Parietal lobe (tissue), 2 donors: ENCODE measurements at places on chromosomes 1 and 21. TPM values are rescaled to one million over a fixed set of nuclear protein-coding genes. Genes with fewer than 3 reads are reported as not detected.

The LHX8 gene
- 0.31 TPM for total RNA-seq

The MIXL1 gene
- total RNA-seq: not detected

The CHAF1B gene
- total RNA-seq: 1.9 TPM

The MRPL55 gene
- total RNA-seq: 36.0 TPM

The TRIM63 gene
- not detected for total RNA-seq

The AHCTF1 gene
- 54.1 TPM for total RNA-seq

The UBXN10 gene
- total RNA-seq: 2.5 TPM

The ASTN1 gene
- total RNA-seq: 130 TPM

The DHRS3 gene
- total RNA-seq: 5.9 TPM

The VSIG8 gene
- 0.31 TPM for total RNA-seq

The TRAF3IP3 gene
- not detected for total RNA-seq

The TOR1AIP2 gene
- total RNA-seq: 68.9 TPM

The TMEM50B gene
- 37.2 TPM for total RNA-seq

The RHCE gene
- total RNA-seq: not detected
